ENCODE measurements at places on chromosomes 11 and 22.

DNA sequence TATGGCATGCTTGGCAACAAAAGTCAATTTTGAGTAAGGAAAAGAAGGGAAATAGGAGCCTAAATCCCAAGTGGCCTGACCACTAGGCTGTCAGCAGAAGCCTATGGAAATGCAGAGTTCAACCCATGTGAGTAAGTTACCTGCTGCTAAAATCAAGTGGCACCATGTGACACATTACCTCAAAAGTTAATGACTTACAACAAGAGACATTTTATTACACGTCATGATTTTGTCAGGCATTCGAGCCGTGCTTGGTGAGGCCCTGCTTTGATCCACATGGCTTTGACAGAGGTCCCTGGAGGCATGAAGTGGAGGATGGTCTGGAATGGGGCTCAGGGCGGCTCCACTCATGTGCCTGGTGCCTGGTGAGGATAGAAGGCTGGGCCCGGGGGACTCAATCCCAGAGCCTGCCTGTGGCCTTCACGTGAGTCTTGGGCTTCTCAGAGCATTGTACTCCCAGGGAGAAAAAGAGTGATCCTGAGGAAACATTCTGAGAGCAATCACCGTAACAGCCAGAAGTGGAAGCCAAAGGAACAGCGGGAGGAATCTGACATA is 339.1 kb upstream of the B3GAT1 start:
- no peak overlapping the region for H3K4me3 ChIP-seq
- peaks cover 2% of the 10 kb centered on the region for H3K27me3 ChIP-seq
- no peak overlapping the region for H3K27ac ChIP-seq
- no peaks in the 10 kb centered on the region for H3K4me1 ChIP-seq
- H3K36me3 ChIP-seq: no peaks in the 10 kb centered on the region

DNA sequence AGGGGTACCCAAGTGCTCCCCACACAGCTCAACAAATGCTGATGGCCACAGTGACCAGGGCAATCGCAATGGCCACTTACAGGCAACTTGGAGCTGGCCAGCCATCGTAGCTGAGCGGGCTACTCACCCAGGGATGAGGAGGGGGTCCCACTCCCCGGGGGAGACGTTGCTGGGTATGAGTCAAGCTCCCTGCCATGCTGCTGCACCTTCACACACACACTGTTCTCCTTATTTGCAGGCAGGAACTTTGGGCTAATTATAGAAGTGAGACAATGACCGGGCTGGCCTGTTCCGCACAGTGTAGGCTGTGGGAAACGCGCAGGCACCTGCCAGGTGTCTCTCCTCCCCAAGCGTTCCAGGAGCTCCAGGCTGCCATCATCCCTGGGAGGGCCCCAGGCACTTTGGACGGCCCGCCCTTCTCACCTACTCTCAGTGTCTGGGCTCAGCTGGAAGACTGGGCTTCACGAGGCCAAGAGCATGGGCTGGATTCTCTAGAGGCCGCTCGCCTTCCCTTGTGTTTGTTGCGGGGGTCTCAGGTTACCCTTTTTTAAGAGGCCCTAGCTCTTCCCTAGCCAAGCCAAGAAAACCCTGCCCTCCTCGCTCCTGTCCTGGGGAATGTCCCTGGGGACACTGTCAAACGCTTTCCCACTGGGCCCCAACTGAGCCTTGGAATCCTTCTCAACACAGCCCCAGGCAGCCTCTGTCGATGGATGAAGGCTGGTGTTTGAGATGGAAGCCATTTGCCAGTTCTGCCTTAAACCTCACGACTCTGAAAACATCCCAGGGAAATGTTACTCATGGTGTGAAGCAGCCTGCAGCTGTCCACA is 73.0 kb downstream of the RTL6 start:
- no peaks in the 10 kb centered on the region for H3K27me3 ChIP-seq
- no peaks in the 10 kb centered on the region for H3K36me3 ChIP-seq
- H3K4me3 ChIP-seq: no peak overlapping the region
- peaks cover 23% of the 10 kb centered on the region for H3K4me1 ChIP-seq

DNA sequence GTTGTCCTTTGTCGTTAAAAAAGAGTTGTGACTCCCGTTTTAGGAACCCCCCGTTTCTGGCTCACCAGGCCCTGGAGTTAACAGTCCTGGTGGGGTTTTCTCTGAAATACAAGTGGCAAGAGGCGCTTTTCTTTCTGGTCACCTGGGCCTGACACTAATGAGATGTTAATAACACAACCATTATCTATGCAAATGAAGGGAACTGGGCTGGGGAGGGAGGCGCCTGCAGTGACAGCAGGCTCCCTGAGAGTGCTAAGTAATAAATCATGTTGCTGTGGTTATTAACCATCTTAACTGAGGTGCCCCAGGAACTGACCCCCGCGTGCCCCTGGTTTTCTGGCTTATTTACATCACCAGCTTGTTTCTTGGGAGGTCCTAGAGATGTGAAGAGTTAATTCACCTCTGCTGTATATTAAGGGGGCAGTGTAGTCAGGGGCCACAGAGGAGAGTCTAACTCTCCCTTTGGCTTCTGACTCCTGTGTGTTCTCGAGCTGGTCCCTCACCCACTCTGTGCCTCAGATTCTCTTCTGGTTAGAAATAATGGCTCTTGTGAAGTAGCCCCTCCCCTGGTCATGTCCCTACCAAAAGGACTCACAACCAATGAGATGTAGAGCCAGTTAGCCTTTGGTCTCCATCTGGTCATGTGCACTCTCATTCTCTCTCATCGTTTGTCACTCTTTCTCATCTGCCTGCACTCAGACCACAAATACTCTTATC is 276.6 kb upstream of the CADM1 start:
- no peak overlapping the region for H3K27ac ChIP-seq
- H3K27me3 ChIP-seq: no peaks in the 10 kb centered on the region
- peaks cover 10% of the 10 kb centered on the region for H3K4me1 ChIP-seq
- no peak overlapping the region for H3K4me3 ChIP-seq
- DNase-seq: no peak

GRCh38 chr22:43385770-43386641 is 25.8 kb upstream of the MPPED1 start:
- H3K4me3 ChIP-seq: no peak overlapping the region
- peaks cover 29% of the 10 kb centered on the region for H3K27me3 ChIP-seq
- DNase-seq: peak; percentile 86
- no peak overlapping the region for H3K27ac ChIP-seq
- H3K36me3 ChIP-seq: no peaks in the 10 kb centered on the region
- H3K4me1 ChIP-seq: peaks cover 3% of the 10 kb centered on the region

DNA sequence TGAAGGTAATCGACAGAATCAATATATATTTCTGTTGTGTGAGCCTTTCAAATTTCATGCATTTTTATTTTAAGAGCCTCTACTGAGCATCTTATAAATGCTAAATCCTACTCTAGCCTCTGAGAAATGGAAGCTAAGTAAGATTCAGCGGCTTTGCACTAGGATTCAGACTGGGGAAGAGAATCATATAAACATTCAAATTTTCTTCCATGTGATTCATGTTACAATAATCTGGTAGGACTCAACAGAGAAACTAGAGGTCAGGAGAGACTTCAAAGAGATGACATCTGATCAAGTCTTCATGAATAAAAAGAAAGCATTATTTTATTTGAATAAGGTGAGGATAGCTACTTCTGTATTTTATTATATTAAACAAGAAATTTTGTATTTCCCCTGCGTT is 538.9 kb downstream of the DLG2 start:
- DNase-seq: no peak
- H3K4me1 ChIP-seq: no peaks in the 10 kb centered on the region
- no peaks in the 10 kb centered on the region for H3K27me3 ChIP-seq
- H3K36me3 ChIP-seq: no peaks in the 10 kb centered on the region

DNA sequence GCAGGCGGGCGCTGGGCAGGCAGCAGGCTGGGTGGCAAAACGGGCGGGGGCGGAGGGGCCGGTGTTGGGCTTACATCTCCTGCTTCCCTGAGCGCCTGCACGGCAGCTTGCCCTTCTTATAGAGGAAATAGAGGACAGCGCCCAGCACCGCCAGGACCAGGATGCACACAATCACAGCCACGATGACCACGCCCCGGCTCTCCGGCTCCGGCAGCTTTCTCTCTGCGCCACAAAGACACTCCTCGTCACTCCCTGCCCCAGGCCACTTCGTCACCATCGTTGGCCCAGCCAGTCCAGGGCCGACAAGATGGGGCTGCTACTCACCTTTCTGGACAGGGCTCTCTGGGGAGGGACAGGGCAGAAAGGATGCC is 6.3 kb downstream of the MCAM start:
- no peak overlapping the region for H3K27ac ChIP-seq
- DNase-seq: peak; percentile 4
- peaks cover under 1% of the 10 kb centered on the region for H3K27me3 ChIP-seq
- H3K4me1 ChIP-seq: peaks cover 26% of the 10 kb centered on the region
- H3K36me3 ChIP-seq: peaks cover 88% of the 10 kb centered on the region

DNA sequence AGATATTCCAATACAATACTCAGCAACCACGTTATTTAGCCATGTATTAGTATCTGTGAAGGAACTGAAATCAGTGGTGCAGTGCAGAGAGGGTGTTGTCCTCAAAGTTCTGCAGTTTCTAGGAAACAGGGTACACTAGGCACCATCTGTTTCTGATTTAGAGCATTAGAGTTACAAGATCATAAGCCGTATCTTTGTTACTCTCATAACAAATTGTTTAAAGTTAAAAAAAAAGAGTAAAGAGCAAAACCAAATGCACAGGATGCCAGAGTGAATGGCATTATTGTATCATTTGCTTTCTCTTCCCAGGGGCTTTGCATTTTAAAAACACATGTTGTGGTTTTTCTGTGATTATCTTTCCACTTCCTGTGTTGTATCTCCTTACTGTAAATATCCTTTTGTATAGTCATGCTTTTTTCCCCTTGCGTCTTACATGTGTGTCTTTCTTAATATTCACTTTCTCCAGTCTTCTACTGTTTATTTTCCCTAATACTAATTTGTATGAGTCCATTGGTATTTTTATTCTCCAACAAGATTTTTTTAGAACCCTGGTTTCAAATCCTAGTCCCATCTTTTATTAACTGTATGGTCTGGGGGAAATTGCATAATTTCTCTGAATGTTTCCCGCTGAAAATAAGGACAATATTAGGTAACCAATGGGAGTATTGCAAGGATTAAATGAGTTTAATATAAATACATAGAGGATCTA is 15.2 kb upstream of the NUP160 start:
- DNase-seq: peak; percentile 89
- H3K27ac ChIP-seq: peak overlapping the region; percentile 23
- H3K36me3 ChIP-seq: no peaks in the 10 kb centered on the region

GRCh38 chr11:17548444-17548843 is 1.4 kb downstream of the OTOG start:
- H3K27me3 ChIP-seq: peaks cover 38% of the 10 kb centered on the region
- DNase-seq: no peak
- no peak overlapping the region for H3K27ac ChIP-seq
- peaks cover 4% of the 10 kb centered on the region for H3K4me1 ChIP-seq
- no peaks in the 10 kb centered on the region for H3K36me3 ChIP-seq

DNA sequence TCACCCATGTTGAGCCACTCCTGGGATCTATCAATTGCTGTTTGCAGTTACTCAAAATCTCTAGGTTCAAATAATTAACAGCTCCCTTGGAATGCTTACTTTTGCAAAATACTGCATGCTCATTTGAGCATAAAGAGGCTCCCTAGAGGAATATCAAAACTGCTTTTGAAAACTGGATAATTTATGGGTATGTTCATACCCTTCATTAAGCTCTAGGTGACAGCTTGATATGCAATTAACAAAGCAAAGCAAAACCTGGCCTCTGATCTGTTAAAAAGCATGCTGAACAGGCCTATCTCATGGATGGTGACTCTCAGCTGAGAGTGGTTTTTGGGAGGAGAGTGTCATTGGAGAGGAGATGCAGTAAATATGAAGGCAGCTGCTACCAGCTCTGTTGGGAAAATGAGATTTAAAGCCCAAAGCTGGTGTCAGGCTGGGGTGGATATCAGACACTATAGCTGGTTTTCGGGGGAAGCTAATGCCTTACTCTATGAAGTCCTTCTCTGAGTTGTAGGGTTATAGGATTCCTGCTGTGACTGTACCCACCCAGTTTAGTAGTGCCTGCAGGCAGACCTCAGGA is 110.9 kb downstream of the RASSF10 start:
- no peaks in the 10 kb centered on the region for H3K27me3 ChIP-seq
- H3K4me1 ChIP-seq: no peaks in the 10 kb centered on the region
- no peak overlapping the region for H3K27ac ChIP-seq
- no peaks in the 10 kb centered on the region for H3K36me3 ChIP-seq
- no peak for DNase-seq

DNA sequence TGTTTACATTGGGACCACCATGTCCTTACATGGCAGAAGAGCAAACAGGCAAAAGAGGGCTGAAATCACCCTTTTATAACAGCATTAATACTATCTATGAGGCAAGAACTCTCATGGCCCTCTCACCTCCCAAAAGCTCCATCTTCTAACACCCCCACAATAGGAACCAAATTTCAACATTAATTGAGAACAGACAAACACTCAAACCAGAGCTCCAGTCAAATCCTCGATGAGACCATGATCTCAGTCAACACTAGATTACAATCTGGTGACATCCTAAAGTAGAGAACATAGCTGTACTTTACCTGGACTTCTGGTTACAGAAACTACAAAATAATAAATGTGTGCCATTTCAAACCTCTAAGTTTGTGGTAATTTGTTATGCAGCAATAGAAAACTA is 25.1 kb downstream of the OR2AG2 start:
- no peaks in the 10 kb centered on the region for H3K4me1 ChIP-seq
- no peaks in the 10 kb centered on the region for H3K36me3 ChIP-seq
- H3K27ac ChIP-seq: peak overlapping the region; percentile 86
- no peaks in the 10 kb centered on the region for H3K27me3 ChIP-seq

DNA sequence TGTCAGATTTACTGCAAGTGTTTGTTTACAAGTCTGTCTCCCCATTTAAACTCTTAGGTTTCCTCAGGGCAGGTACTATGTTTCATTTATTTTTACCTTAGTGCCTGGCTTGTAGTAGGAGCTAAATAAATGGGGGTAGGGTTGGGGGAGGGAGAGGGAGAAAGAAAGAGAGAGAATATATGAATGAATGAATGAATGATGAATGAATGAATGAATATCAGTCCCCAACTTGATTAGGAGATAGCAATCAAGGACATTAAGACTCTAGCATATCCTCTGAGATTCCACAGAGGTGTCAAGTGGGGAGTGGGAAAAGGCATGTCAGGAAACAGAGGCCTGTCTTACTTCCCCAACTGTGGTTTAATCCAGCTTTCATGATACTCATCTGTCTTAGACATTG is 83.2 kb downstream of the ME3 start:
- peaks cover 7% of the 10 kb centered on the region for H3K4me1 ChIP-seq
- H3K27me3 ChIP-seq: no peaks in the 10 kb centered on the region
- no peak overlapping the region for H3K4me3 ChIP-seq
- H3K36me3 ChIP-seq: no peaks in the 10 kb centered on the region

- H3K27me3 ChIP-seq: peaks cover 25% of the 10 kb centered on the region
- peak; percentile 18 for DNase-seq
- no peaks in the 10 kb centered on the region for H3K36me3 ChIP-seq
- H3K4me1 ChIP-seq: peaks cover 8% of the 10 kb centered on the region
- H3K4me3 ChIP-seq: peak overlapping the region; percentile 32
- H3K27ac ChIP-seq: no peak overlapping the region
These were observed 4.4 kb downstream of the SEC14L6 start for GRCh38 chr22:30541961-30542810.
